Activated naive CD4-positive, alpha-beta T cell treated with anti-CD3 and anti-CD28 coated beads, Interleukin-2, amount 10 ng/mL, durations not matched to agents 5 hours and 36 hours (primary cell): ENCODE measurements at places on chromosomes 12 and 14. TPM values are rescaled to one million over a fixed set of nuclear protein-coding genes. Genes with fewer than 3 reads are reported as not detected.

Gene VDR
- 13.0 TPM for total RNA-seq

Gene SELPLG
- total RNA-seq, result 224 TPM

Gene SCN8A
- total RNA-seq, result 0.91 TPM

Gene MYF5
- total RNA-seq, result not detected

Gene COX8C
- not detected for total RNA-seq

Gene WNT1
- total RNA-seq, result 0.72 TPM

Gene STON2
- total RNA-seq, result 0.58 TPM

Gene CCDC60
- total RNA-seq, result not detected

Gene BCL7A
- total RNA-seq, result 9.7 TPM

Gene FGF23
- total RNA-seq, result not detected
